NCI-H187 (cell line): ENCODE measurements at places on chromosomes 16 and 17.

DNA sequence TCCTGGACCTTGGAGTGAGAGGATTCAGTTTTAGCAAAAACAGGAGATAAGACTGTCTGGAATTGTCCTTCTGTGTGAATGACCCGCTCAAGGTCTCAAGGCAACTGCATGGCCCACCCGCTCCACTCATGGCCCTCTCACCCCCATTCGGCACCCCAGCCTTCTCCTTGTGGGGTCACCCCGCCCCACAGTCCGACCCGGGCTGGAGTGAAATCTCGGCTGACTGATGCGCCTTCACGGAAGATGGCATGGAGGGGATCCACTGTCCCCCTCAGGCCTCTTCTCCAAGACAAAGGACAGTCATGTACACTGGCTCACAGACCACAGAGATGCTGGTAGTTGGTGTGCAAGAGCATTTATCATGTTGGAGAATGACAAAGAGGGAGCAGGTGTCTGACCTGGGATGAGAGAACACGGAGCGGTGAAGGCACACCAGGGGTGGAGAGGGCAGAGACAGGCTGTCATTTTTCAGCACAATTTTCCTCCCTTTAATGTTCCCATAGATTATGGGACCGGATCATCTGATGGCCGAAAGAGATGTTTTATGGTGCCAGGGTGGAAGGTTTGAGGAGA lies 391.9 kb upstream of the TNRC6C start:
- DNase-seq: peak; percentile 4

DNA sequence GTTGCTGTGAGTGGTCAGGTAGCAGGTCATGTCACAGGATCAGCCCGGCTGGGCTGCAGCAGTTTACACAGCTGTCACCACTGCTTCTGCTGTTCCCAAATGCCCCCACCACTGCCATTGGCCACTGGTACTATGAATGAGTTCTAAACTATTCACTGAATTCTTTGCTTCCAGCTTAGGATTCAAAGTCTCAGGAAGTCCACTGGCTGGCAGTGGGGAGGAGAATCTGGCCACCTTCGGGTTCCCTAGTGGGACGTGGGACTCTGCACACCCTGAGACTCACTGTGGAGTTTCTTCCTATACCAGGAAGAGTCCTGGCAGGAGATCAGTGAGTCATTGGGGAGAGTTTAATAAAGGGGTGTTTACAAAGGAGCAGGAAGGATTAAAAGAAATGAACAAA lies 6.9 kb downstream of the MT1X start:
- DNase-seq: no peak

- DNase-seq: no peak
Measured at GRCh38 chr17:28325211-28325610, 6.2 kb downstream of the TMEM97 start.

GRCh38 chr17:82200135-82200534 lies 12.5 kb downstream of the CCDC57 start:
- no peak for DNase-seq

- no peak for DNase-seq
Measured at GRCh38 chr17:16304830-16305229, 48.4 kb downstream of the CENPV start.

- no peak for DNase-seq
Measured at GRCh38 chr16:81405702-81406113, 38.9 kb upstream of the CMIP start.

GRCh38 chr16:47465919-47466630 lies 4.9 kb downstream of the PHKB start:
- no peak for DNase-seq

DNA sequence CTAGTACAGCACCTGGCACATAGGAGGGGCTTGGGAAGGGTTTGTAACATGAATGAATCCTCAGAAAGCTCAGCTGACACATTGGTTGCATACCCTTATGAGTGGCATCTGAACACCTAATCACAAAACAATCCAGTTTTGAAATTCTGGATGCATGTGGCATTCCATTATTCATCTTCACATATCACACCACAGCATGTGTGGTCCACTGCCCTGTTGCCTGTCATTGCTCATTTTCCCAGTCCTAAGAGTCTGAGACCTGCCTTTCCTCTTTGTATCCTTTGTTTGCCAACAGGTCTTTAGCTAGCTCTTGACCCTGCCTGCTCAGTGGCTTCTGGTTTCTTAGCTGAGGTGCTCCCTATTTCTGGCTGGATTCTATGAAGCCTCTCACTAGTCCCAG lies 170.8 kb upstream of the ASIC2 start:
- DNase-seq: no peak

GRCh38 chr16:89548344-89549006 lies 12.0 kb upstream of the RPL13 start:
- no peak for DNase-seq

DNA sequence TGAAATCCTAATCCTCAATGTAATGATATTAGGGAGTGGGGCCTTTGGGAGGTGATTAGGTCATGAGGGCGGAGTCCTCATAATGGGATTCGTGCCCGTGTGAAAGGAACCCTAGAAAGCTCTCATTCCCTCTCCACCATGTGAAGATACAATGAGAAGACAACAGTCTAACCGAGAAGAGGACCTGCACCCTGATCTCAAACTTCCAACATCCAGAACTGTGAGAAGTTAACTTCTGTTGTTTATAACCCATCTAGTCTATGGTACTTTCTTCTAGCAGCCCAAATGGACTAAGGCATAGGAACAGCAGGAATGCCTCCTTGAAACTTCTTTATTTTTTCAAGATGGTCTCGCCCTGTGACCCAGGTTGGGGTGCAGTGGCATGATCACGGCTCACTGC lies 24.7 kb downstream of the WSB1 start:
- DNase-seq: no peak

- DNase-seq: no peak
Measured at GRCh38 chr17:73091410-73091769, 1.1 kb downstream of the SLC39A11 start.

DNA sequence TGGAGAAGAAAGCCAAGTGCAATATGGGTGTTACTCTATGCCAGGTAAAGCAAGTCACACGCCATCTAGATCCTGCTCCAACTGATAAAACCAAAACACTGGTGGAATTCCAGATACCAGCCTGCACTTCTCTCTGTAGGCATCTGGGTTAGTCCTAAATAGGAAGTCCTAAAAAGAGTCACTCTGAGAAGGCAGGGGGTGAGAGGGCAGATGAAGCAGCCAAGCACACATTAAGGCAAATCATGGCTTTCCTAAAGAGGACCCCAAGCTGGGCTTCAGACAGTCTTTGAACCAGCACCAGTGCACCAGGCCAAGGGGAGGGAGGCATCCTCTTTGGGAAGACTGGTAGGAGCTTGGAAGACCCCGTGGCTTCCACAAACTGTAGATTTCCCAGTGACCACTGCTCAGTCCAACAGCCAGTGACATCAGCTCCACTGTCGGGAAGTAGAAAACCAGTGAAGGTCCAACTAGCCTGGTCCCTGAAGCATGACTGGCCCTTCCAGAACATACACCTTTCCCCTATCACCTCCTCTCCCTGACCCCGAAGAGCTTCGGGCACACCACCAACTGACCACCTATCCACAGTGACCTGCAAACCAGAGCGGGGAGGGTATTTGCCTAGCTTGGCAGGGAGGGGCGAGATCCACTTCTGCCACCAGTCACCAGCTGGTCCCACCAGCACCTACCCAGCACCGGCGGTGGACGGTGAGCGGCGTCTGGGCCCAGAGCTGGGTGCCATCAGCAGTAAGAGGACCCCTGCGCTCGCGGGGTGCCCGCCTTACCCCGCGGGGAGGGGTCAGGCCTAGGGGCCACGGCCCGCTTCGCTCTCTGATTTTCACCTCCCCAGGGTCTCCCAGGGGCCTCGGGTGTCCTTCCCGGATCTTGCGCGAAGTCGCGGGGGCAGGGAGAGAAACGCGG lies 1.0 kb downstream of the LITAF start:
- DNase-seq: no peak

GRCh38 chr16:2526135-2526534 lies 5.1 kb downstream of the CEMP1 start:
- no peak for DNase-seq

DNA sequence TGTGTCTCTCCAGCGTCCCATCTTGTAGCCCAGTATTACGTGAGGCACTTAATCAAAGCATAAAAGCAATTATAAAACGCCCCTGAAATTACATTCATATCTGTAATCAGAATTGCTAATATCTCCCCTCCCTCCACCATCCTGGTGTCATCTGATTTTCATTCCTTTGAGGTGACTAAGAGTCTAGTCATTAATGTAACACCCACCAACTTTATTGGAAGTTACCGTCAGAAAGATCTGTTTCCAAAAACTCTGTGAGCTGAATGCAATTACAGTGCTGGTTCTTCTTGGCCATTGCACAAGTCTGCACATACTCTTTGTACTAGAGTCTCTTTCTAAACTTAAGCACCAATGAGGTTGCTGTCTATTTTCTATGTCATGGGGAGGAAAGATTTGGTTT lies 12.5 kb upstream of the MAF start:
- no peak for DNase-seq

DNA sequence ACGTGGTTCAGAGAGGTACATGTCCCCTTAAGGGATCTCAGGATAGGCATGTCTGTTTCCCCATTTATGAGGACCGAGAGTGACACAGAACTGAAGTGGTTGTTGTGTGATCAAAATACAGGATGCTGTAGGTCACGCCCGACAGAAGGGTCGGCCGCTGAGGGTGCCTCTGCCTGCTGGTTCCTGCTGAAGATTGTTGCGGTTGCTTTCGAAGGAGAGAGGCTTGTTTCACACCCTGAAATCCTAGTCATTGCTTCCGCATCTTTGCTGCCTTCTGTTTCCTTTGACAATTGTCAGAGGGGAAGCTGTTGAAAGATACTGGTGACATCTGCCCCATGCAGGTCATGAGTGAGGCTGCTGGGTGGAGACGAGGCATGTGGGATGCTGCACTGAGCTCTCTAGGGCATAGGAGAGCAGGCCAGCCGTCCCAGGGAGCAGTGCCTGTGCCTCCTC lies 3.8 kb upstream of the NAT9 start:
- no peak for DNase-seq

GRCh38 chr17:77163511-77164280 lies 22.9 kb downstream of the SEC14L1 start:
- no peak for DNase-seq

DNA sequence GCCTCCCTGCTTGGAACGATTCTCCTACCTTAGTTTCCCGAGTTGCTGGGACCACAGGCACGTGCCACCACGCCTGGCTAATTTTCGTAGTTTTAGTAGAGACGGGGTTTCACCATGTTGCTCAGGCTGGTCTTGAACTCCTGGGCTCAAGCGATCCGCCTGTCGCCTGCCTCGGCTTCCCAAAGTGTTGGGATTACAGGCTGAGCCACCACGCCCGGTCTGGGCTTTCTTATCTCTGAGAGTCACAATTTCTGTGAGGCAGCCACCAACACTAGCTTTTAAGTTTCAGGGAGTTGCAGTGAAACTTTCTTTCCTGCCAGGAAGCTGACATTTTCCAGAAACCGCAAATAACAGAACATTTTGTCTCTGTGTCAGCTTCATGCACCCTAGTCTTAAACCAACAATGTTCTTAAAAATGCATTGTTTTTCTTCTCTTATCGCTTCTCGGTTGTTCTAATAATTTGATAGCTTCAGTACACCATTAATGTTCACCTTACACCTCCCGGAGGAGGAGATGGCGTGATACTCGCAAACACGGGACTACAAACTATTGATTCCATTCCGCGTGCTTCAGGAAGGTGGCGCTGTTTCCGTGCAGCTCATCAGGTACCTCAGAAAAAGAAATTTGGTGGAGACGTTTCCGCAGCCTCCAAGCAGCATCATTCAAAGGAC lies 7.4 kb upstream of the DHRS7B start:
- DNase-seq: no peak

DNA sequence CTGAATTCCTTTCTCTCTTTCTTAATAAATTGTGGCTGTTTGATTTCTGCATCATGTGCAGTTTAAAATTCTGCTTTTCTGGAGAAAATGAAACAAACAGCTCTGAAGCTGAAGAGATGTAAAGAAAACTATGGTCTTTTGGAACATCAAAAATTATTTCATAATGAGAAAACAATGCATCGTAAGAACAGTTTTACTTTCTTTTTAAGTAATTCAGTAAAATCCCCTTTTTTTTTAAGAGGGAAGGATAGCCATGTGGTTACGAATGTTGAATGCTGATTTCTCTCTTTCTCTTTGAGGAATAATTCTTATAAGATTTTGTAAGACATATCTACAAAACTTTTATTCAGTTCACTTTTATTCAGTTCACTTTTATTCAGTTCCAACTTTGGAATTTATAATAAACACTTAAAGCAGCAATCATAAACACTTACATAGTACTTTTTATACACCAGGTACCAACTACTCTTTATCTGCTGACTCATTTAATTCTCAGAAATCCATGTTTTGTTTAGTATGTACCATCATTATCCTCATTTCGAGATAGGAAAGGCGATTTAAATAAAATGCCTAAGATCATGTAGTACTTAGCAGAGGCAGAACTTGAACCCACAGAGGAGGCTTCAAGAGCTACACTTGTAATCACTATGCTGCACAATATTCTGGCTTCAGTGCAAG lies 26.6 kb downstream of the CNTNAP4 start:
- no peak for DNase-seq

DNA sequence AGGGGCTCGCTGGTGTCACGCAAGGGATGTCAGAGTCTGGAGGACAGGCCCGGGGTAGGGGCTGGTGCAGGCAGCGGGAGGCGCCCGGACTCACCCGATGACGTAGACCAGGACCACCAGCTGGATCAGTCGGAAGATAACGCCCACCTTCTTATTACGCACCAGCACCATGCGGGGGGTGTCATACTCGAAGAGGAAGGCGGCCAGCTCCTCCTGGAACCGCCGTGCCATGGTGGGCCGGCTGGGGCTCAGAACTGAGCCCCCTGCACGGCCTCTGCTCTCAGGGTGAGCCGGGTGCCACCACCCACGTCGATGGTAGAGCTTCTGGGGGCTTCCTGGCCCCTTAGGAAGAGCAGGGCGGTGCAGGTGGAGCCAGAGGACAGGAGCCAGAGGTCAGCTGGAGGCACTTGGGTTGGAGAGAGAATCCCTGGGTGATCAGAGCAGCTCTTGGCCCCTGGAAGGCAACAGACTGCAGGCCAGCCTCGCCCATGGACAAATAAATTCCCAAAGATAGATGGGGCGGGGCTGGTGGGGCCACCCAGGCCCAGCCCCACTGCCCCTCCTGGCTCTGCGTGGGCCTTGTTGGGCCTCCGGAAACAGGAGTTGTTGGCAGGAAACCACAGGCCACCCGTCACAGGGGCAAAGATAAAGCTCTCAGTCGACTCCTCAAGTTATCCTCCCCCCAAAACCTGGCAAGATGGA lies at the start of gene P2RX1:
Gene P2RX1 (minus strand): TSS at position 471 of the 702 bp plus-strand sequence. CDS start 240 bp downstream, at position 231.
- DNase-seq: no peak

- DNase-seq: no peak
Measured at GRCh38 chr17:79950306-79950705, 85.4 kb downstream of the TBC1D16 start.

GRCh38 chr17:40819528-40820125 lies 2.8 kb downstream of the KRT10 start:
- no peak for DNase-seq
